ENCODE measurements at places on chromosomes 5 and 9. TPM values are rescaled to one million over a fixed set of nuclear protein-coding genes. Genes with fewer than 3 reads are reported as not detected.

GRCh38 chr9:136734837-136735496 lies 7.8 kb downstream of the LCN10 start:
- no peak for DNase-seq

DNA sequence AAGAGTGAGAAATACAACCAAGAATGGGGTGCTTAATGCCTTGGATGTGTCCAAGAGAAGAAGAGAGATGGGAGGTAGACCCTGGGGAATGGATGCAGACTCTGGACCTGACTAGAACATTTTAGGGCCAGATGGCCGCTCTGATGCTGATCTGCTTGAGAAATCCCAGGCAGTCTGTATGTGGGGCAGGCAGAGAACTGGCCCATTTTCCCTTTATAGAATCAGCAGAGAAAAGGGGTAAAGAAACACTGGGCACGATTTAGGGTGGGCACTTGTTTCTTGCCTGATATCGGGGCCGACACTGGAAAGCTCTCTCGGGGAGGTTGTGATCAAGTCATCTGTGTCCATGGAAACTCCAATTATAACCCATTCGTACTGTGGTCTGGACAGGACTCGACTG lies 118.5 kb upstream of the FSTL4 start:
- no peak for DNase-seq

DNA sequence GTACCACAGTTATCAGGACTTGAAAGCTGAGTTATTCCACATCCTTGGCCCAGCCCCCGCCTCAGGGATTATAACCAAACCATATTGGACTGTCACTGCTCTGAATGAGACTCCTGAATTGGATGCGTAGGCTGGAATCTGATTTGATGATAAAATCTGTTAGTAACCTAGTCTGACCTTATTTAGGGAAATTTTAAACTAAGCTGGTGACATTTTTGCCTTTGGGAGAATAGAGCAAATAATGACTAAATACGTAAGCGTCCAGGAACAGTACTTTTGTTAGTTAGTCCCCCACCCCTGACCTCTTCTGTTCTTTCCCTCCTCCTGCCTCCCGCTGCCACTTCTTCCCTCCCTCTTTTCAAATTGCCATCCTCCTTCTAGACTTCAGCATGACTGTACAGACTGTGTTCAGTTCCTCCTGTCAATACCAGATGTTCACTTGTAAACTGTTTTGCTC lies 92.6 kb downstream of the TLE4 start:
- DNase-seq, result no peak

DNA sequence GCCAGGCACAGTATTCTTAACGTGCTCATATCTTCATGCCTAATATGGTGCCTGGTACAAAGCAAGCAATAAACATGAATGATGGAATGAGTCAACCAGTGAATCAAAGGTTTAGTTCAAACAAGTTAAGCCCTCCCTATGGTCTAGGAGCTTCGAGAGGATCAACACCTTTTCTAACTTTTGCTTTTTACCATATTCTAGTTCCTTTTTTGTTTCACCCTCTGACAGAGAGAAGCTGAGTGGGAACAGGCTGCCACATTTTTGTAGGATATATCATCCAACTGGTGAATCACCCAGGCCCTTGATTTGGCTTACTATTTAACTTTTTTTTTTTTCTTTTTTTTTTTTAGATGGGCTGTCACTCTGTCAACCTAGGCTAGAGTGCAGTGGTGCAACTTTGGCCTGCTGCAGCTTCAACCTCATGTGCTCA lies 39.3 kb upstream of the TNC start:
- DNase-seq, result no peak

GRCh38 chr5:89279391-89280036 lies 396.5 kb upstream of the MEF2C start:
- DNase-seq, result no peak

GRCh38 chr5:56971275-56971674 lies 19.4 kb upstream of the MIER3 start:
- no peak for DNase-seq

DNA sequence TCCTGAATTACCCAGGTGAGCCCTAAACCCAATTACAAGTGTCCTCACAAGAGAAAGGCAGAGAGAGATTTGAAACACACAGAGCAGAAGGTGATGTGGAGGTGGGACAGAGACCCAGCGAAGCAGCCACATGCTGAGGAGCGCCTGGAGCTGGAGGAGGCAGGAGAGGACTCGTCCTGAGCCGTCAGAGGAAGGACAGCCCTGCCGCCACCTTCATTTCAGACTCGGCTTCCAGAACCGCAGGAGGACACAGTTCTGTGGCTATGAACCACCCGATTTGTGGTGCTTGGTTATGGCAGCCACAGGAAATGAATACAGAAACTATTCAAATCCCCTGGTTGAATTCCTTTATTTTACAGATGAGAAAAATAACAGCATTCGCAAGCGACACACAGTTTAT lies 16.4 kb upstream of the FBP1 start:
- DNase-seq, result no peak

- no peak for DNase-seq
Measured at GRCh38 chr9:132040808-132041207, 38.9 kb downstream of the MED27 start.

DNA sequence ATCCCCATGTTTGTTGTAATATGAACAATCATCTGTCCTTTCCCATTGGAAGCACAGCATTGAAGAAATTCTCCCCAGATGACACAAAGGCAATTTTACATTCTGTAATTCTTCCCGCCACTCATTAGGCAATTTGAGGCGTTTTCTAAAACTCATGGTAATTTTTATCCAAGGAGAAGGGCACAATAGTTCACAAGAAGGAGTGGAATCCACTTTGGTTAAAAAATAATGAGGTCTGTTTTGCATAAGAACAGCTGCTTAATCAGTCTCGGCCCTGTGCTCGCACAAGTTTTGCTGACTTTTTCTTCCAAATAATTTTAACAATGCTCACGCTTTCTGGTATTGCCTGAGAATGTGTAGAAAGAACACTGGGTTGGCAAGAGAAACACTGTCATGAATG lies 94.0 kb downstream of the CAVIN4 start:
- DNase-seq, result no peak

DNA sequence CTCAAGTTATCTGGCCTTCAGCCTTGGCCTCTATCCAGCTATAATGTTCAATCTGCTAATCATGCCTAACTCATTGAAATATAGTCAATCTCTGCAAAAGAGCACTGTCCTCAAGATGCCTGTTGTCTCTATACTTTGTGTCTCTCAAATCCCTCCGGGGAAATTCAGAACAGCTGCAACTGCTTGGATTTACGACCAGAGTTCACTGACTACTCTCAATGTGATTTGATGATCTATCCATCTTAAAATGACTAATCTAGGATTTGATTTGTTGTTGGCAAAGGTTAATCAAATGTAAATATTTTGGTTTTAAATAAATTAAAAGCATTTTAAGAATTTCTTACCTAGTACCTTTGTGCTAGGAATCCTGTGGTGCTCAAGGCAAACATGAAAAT lies 40.9 kb downstream of the SVEP1 start:
- no peak for DNase-seq

- no peak for DNase-seq
Measured at GRCh38 chr5:159559337-159559736, 229.1 kb upstream of the IL12B start.

DNA sequence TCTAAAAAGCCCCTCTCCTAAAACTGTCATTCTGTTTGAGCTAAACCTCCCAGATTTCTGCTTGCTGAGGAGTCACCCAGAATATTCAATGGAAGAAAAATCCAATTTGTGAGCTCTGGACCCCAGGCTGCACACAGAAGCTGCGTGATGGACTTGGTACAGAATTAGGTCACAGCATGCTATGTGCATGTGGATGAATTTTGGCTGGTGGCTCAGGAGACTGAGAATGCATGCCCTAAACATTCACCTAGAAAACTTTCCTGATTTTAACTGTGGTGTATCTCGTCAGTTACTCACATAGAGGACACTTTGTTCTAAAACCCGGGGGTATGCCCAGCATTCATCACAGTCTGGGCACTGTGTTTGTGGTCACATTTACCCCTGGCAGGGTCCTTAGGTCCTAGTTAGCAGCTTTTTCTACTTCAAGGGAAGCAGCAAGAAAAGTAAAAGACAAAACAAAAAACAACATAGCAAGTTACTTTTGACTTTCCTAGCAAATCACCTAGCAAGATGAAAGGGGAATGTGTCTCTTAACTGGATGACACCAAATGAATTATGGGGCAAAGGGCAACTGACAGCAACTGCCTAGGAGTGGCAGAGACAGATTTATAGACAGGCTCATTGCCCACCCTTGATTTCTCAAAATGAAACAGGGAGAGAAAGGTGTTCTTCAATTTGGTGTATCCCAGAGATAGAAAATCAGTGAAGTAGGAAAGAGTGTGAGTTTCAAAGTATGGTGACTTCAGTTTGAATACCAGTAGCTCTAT lies 8.3 kb upstream of the SHROOM1 start:
- DNase-seq, result no peak

GRCh38 chr5:169740435-169740834 lies 103.4 kb downstream of the DOCK2 start:
- DNase-seq, result no peak

- no peak for DNase-seq
Measured at GRCh38 chr9:113057193-113057592, 669 bp upstream of the ZFP37 start.

- DNase-seq, result no peak
Measured at GRCh38 chr9:16221822-16222547, 648.5 kb downstream of the BNC2 start.

GRCh38 chr5:172502969-172503368 lies 48.6 kb upstream of the SH3PXD2B start:
- no peak for DNase-seq

GRCh38 chr5:146851133-146851532 lies 27.4 kb downstream of the PPP2R2B start:
- no peak for DNase-seq

- DNase-seq, result no peak
Measured at GRCh38 chr5:116788851-116789403, 214.3 kb upstream of the SEMA6A start.

DNA sequence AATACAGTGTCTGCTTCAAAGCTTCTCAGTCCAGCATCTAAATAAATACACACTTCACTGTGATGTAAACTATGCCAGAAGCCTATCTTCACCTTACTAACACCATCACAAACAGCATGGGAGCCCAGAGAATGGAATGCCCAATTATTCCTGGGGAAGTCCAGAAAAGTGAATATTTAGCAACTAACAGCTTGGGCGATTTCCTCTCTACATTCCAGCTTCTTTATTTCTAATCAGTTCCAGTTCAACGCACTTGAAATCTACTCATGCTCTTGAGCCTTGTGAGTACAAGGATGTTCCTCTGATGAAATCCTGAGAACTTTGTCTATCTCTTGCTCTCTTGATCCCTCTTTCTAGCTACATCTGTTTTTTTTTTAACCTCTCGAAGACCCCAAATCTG lies 100.4 kb upstream of the C9orf72 start:
- no peak for DNase-seq

DNA sequence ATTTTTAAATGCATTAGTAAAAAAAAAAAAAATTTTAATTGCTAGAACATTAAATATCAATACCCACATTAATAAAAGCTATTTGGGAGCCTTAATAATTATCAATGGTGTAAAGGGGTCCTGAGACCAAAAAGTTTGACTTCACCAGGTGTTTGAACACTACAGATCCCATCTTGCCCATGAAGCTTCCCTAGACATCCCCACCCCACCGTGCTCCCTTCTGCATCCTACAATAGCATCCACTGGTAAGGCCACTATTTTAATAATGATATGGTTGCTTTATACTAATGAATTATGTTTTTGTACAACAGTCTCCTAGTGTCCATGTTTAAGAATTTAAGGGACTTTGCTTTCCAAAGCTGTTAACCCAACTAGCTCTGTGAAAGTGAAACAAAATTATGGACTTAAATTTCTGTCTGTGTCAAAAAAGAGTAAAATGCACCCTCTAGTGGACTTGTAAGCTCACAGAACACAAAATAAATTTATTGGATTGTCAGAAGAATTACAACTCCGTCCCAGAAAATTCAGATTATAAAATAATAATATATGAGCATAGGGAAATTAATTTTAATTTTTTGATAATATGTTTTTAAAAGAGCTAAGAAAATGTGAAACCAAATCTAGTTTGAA lies 76.0 kb downstream of the ARL15 start:
- DNase-seq, result no peak

GRCh38 chr5:107365320-107366109 lies 305.2 kb downstream of the EFNA5 start:
- DNase-seq, result no peak

DNA sequence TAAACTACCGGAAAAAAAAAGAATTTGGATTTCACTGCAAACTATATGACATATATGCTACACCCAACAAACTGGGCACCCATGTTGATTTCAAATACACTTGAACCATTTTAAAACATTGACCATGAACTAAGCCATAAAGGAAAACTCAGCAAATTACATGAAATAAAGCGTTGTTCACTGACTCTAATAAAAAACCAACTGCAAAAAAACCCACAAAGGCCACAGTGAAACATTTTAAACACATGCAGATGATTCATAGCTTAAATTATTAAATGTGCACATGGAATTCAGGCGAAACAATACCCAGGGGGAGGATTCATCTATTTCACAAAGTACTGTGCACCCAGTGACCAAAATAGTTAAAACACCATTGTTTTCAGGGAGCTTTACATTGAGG lies 33.3 kb downstream of the MTRR start:
- DNase-seq, result no peak

DNA sequence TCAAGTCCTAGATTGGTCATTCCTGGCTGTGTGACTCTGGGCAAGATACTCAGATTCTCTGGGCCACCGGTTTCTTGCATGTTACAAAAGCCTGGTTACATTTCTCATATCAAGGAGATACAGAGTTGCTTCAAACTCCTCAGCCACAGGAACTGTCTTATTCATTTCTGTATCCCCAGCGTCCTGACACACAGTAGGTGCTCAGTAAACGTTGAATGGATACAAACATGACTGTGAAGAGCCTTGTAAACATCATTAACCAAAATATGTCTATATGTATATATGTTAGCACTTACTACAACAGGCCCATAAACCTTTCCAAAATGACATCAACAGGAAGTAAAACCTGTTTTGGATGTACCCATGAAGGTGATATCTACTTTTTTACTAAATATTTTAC lies 1.6 kb downstream of the CLTB start:
- DNase-seq, result no peak

DNA sequence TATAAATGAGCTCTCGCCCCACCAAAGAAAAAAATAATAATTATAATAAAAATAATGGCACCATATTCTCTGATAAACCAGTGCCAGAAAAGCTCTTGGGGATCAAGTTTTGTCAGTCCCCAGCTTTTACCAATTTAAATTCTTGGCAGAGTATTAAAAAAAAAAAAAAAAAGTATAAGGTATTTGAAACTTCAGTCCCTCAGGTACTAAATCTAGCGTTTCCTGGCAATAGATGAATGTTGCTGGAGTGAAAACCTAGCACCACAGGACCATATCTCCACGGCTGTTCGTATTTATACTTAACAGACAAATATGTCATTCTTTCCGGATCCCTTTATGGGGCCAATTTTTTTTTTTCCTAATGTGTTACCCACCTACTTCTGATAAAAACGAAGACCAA lies 646.2 kb downstream of the CCDC171 start:
- DNase-seq, result no peak

Gene PCDHGA10
- 3.1 TPM for polyA plus RNA-seq

Gene C9
- polyA plus RNA-seq, result 0.44 TPM

Gene CDH9
- 7.6 TPM for polyA plus RNA-seq

Gene AQP7
- 35.7 TPM for polyA plus RNA-seq

Gene BAAT
- 0.22 TPM for polyA plus RNA-seq

Gene FAXDC2
- 47.1 TPM for polyA plus RNA-seq

Gene PCDHB14
- polyA plus RNA-seq, result 10.2 TPM

Gene CCDC180
- 8.9 TPM for polyA plus RNA-seq

Gene TAF1L
- polyA plus RNA-seq, result 0.03 TPM

Gene SCGB3A1
- 1.2 TPM for polyA plus RNA-seq

Data from left renal cortex interstitium (tissue), 4 donors.